ENCODE measurements at places on chromosomes 3 and 15. TPM values are rescaled to one million over a fixed set of nuclear protein-coding genes. Genes with fewer than 3 reads are reported as not detected.

The CHRM5 gene
- not detected for total RNA-seq

The LRRC31 gene
- total RNA-seq: not detected

The RNF111 gene
- 55.8 TPM for total RNA-seq

The DCLK3 gene
- total RNA-seq: not detected

The CCDC80 gene
- not detected for total RNA-seq

The MUC20 gene
- total RNA-seq: 4.6 TPM

The ANP32A gene
- 218 TPM for total RNA-seq

The TP63 gene
- total RNA-seq: 3.9 TPM

The ZNF710 gene
- 36.2 TPM for total RNA-seq

The NR1I2 gene
- 1.1 TPM for total RNA-seq

The FBXL22 gene
- 1.2 TPM for total RNA-seq

The TMEM87A gene
- 52.6 TPM for total RNA-seq

The OSTN gene
- not detected for total RNA-seq

DNA sequence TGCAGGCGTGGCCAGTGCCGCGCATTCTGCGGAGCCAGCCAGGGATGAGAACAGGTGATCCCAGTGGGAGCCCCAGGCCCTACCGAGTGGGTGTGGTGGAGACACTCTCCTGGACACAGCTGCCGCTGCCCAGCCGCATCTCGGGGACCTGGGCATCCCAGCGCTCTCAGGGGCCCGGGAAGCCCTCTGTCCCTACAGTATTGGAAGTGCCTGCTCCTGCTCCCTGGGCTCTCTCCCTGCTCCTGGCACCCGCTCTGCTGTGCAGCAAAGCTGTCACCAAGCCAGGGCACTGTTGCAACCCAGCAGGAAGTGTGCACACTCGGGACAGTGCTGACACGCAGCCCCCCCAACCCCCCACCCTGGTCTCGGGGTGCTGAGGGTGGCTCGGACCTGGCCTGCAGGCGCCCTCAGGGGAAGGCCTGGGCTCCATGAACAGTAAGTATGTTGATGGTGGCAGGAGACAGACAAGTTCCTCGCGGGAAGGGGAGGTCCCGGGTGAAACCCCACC, 1177.4 kb upstream of the GBE1 start:
- DNase-seq: peak; percentile 9

DNA sequence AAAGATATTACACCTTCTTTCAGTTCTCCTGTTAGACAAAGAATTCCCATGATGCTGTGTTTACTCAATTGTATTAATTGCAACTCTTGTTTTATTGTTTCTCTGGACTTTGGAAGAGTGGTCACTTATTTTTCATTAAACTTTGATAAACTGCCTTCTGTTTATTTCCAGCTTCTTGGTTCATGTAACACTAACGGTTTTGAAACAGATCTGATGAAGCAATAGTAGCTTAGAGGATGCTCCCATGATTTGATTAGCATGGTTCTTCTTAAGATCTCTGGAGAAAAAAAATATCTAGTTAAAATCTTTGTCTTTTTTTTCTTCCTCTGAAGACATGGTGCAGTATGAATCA, 90.1 kb downstream of the FNDC3B start:
- no peak for DNase-seq

DNA sequence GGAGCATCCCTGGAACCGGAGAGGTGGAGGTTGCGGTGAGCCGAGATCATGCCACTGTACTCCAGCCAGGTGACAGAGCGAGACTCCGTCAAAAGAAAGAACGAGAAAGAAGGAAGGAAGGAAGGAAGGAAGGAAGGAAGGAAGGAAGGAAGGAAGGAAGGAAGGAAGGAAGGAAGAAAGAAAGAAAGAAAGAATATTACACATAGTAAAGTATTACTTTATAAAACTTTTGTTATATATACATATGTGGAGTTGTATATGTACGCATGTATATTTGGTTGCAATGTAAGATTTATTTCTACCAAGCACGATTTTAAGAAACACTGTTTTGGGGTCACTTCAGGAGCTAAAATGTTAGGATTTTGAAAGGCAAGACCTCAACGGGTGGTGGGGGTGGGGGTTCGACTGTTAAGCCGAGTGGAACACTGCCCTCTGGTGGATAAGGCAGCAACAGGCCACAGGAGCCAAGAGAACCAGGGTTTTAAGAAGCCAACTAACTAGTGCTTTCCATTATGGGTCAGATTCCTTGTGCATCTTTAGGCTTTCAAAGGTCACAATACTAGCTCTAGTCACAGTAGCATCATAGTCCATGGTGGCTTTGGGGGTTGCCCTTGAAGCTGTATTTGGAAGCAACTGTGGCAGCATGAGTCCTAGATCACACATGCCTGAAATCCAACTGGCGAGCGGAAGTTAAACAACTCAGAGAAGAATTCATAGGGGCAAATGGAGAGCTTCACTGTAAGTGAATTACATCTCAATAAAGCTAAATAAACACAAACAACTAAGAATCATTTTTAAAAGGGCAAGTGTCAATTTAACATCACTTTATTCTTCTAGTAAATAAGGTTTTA, 22.5 kb downstream of the GLB1 start:
- DNase-seq: peak; percentile 33

DNA sequence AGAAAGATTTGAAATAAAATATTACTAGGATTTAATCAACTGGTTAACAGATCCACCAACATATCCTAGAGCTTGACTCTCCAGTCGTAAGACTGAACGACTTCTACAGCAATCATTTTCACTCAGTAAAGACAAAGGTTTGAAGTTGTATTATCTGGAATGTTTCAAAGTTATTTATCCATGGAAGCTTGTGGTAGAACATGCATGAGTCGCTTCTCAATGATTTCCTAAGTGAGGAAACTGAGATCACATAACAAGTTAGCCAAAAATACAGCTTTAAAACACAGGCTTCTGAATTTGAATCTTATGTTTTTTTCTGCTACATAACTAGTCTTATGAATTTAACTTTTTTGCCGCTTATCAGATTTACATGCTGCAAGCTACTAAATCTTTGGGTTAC, 241.8 kb downstream of the FOXP1 start:
- no peak for DNase-seq

- DNase-seq: no peak
These were observed 55.8 kb downstream of the COL6A6 start for GRCh38 chr3:130572769-130573168.

GRCh38 chr3:47007001-47007400, 27.5 kb downstream of the NBEAL2 start:
- no peak for DNase-seq

- DNase-seq: no peak
These were observed 563.5 kb downstream of the PDCD6IP start for GRCh38 chr3:34361921-34362320.

DNA sequence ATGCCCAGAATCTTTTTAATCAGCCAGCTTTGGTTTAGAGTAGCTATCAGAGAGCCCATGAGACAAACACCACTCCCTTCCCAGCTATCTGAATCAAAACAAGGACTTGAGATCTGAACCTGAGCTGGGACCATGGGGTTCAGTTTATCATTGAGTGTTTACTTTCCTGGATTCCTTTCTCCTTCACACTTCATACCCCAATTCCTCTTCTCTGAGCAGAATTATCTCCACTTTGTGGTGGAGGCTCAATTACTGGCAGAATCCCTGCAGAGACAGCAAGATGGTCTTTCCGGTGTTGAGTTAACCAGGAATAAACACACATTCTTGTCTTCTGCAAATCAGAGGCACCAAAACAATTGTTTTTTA, 102.4 kb downstream of the RPL22L1 start:
- DNase-seq: no peak

GRCh38 chr15:64634027-64634426, 141.4 kb downstream of the RBPMS2 start:
- DNase-seq: no peak

- DNase-seq: no peak
These were observed 13.4 kb upstream of the AGBL1 start for GRCh38 chr15:86066174-86066834.

DNA sequence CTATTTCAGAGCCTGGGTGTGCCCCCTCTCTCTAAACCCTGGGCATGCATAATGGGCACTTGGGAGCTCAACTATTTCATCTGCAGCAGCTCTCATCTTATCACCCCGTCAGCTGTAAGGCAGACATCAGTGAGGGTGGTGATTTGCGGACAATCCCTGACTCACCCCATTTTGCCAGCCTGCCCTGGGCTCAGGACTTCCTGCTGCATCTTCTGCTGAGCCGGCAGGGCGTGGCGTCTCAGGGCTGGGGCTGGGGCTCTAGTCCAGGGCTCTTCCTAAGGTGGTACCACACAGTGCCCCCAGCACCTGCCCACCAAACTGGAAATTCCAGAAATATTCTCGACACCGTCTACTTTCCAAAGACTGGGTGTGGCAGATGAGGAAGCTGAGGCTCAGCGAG, 925 bp upstream of the PSTPIP1 start:
- DNase-seq: peak; percentile 12

- no peak for DNase-seq
These were observed 489.2 kb upstream of the CNTN4 start for GRCh38 chr3:1609416-1609815.

DNA sequence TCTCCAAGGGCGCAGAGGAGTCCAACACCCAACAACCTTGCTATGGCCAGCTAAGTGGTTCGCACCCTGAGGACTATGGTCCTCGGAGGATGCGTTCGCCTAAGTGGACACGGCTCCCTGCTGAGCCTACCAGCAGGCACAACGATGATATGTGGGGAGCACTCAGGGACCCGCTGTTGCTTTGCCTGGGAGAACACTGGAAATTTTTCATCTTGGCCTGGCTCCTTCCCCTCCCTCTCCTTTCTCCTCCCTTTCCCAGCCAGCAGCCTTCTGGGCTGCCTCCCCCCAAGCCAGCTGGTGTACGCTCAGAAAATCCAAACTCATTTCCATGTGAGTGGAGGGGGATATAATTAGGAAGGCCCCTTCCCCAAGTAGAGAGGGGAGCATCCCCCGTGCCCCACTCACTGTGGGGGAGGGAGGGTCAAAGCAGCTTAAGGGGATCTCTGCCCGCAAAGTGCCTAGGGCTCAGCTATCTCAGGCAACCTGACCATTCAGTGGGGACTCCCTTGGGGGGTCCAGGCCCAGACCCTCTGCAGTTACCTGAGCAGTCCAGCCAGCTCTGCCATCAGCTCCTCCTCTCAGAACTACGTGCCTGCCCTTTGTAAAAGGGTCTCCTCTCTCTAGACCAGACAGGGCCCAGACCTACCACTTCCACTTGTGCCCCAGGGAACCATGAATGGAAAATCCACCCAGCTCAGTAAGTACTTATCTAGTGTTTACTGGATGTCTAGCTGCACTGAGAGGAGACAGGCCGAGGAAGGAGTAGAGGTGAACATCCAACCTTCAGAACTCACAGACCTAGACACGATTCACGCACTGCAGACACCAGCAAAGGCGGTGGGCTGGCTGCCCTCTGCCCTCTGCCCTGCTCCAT, 742 bp upstream of the SEMA7A start:
- DNase-seq: no peak

DNA sequence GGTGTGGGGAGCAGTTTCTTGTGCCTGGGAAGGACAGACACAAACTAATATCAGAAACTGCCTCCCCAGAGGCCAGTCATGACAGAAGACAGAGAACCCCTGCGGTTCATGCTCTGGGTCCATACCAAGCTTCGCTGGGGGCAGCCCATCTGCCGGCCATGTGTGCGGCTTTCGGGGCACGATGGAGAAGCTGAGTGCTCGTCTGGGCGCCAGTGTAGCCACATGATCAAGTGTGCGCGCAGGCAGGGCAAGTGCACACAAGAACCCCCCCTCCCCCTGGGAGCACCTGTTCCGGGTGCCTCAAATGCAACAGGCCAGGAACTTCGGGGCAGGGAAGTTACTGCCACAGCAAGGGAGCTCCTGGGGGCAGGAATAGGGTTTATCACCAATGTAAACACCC, 1.8 kb downstream of the ADAMTS17 start:
- DNase-seq: no peak

- DNase-seq: no peak
These were observed 80.9 kb upstream of the KLF13 start for GRCh38 chr15:31245756-31246155.

DNA sequence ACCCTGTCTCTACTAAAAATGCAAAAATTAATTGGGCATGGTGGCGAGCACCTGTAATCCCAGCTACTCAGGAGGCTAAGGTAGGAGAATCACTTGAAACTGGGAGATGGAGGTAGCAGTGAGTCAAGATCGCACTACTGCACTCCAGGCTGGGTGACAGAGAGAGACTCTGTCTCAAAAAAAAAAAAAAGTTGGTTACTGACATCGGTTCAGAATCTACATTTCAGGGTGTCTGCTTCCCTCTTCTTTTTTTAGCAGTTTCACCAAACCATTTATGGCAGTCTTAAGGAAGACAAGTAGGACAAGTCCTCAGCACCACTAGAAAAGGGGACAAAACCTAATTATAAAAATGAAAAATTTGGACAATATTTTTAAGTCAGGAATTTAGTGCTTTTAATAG, 3.3 kb upstream of the USP4 start:
- no peak for DNase-seq

DNA sequence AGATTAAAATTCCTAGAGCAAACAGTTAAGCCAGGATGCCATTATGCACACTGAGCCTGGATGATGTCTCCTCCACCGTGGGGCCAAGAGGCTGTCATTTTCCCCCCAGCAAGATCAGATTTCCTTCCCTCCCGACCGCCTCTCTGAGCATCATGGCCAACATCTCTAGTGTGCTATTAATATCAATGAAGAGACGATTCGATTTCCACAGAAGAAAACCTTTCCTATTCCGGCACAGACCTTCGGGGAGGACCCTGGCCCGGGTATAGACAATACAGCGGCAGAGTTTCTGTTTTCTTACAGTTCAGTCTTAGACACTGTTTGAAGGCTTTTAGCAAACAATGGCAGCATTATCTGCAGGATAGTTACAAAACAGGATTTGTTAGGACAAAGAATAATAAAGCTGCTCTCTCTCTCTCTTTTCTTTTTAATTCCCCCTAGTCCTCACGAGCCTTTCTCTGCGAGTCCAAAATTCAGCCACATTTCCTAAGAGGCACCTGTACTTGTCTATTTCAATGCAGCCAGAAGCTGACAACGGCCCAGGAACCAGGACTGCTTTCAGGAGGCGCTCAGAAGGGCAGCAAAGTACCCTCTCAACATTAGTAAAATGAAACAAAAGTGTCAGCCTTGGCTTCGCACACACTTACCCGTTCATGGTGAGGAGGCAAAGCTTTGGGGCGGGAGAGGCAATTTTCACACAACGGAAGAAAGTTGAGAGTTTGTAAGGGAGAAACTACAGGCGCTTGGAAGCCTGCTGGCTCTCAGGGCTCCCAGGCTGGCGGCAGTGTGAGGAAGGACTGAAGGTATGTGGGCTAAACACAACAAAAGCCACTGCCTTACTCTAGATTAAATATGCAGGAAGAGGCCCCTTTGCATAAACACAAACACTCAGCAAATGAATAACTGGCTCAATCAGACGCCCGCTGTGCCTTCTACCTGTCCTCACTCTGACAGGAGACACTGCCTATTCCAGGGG, 278.0 kb downstream of the FOXP1 start:
- DNase-seq: no peak

GRCh38 chr3:24506966-24507775, 12.5 kb upstream of the THRB start:
- DNase-seq: no peak

GRCh38 chr15:87123676-87124382, 1044.2 kb downstream of the AGBL1 start:
- no peak for DNase-seq
